ENCODE measurements at places on chromosomes 6 and 20. TPM values are rescaled to one million over a fixed set of nuclear protein-coding genes. Genes with fewer than 3 reads are reported as not detected.

DNA sequence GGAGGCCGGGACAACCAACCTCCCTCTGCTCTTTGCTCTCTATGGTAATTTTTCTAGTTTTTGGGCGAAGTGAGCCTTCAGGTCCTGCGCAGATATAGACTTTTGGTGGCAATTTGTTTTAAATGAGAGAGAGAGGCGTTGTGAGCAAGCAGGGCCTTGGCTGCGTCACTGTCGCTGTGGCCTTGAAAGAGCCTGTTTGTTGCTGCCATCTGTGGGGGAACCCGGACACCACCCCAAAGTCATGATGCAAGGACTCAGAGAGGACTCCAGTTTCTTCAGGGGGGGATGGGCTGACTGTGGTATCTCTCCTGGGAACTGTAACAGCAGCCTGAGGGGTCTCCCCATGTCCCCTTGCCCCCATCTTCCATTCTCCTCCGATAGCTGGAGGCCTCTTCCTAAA, 462.7 kb upstream of the SULF2 start:
- H3K27ac ChIP-seq = no peak overlapping the region
- H3K27me3 ChIP-seq = no peaks in the 10 kb centered on the region
- H3K36me3 ChIP-seq = no peaks in the 10 kb centered on the region

- no peak for DNase-seq
- H3K36me3 ChIP-seq = no peaks in the 10 kb centered on the region
- peaks cover 13% of the 10 kb centered on the region for H3K27me3 ChIP-seq
- no peak overlapping the region for H3K4me3 ChIP-seq
Observed at GRCh38 chr20:63505723-63506122, 6.8 kb upstream of the EEF1A2 start.

Gene ARFGEF2
- total RNA-seq = 25.0 TPM

Gene LY86
- total RNA-seq = 2.7 TPM

Gene PHF20
- 49.7 TPM for total RNA-seq

GRCh38 chr6:85685713-85686112, 43.0 kb upstream of the SYNCRIP start:
- no peaks in the 10 kb centered on the region for H3K27me3 ChIP-seq
- H3K4me3 ChIP-seq = no peak overlapping the region
- no peak overlapping the region for H3K27ac ChIP-seq
- H3K4me1 ChIP-seq = no peaks in the 10 kb centered on the region
- no peak for DNase-seq
- no peaks in the 10 kb centered on the region for H3K36me3 ChIP-seq

DNA sequence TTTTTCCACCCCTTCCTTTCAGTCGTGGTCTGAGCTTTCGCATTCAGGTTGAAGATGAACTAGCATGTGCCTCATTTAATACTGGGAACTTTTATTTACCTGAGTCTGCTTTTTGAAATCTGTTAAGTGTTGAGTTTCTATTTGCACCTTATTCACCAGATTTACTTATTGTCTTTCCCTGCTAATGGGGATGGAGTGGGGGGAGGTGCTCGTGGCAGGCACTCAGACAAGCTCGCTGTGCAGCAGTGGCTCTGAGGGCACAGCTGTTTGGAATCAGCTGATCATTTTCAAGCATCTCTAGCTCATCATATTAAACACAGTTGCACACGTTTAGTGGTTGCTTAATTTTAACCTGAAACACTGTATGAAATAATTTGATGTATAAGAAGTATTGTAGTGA, 35.6 kb downstream of the UTRN start:
- H3K27me3 ChIP-seq = no peaks in the 10 kb centered on the region
- no peak overlapping the region for H3K4me3 ChIP-seq
- H3K4me1 ChIP-seq = no peaks in the 10 kb centered on the region
- H3K27ac ChIP-seq = no peak overlapping the region
- no peaks in the 10 kb centered on the region for H3K36me3 ChIP-seq

GRCh38 chr6:69704916-69705315, 91.9 kb downstream of the LMBRD1 start:
- H3K36me3 ChIP-seq = no peaks in the 10 kb centered on the region
- no peak for DNase-seq
- no peaks in the 10 kb centered on the region for H3K27me3 ChIP-seq
- no peak overlapping the region for H3K27ac ChIP-seq

GRCh38 chr20:41178904-41179432, 41.6 kb downstream of the PLCG1 start:
- DNase-seq = no peak
- H3K36me3 ChIP-seq = no peaks in the 10 kb centered on the region
- peaks cover 58% of the 10 kb centered on the region for H3K4me1 ChIP-seq

DNA sequence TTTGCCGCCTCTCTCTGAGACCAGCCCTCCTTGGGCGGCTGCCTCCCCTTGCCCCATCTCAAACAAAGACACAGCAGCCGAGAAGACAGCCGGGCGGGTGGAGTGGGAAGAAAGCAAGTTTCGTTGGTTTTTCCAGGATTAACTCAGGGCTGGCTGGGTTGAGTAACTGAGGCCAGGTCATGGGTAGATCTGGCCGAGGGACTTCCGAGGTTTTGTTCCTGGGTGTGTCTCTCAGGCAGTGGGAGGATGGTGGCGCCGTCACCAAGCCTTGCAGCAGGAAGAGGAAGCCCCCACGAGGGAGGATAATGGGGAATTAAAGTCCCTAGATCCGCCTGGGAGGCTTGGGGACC, 167.2 kb downstream of the TTLL2 start:
- H3K27me3 ChIP-seq = no peaks in the 10 kb centered on the region
- no peak overlapping the region for H3K27ac ChIP-seq

GRCh38 chr20:9203081-9203447, 134.2 kb downstream of the PLCB4 start:
- H3K36me3 ChIP-seq = no peaks in the 10 kb centered on the region
- H3K27me3 ChIP-seq = no peaks in the 10 kb centered on the region
- H3K4me3 ChIP-seq = no peak overlapping the region

DNA sequence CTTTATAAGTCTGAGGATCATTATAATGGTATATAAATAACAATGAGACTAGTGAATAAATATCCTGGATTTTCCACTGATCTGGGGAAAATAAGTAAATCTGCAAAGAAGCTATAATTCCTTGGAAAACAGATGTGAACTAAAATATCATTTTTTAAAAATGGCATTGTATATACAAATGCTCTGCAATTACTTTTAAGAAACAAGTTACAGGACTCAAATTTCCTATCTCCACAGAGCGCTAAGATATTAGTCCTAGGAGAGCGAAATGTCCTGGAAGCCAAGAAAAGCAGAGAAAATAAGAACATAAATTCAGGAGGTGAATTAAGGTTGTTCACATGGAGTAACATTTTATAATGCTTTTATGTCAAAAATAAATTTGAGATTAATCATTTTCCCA, 61.3 kb downstream of the PRKN start:
- no peak overlapping the region for H3K27ac ChIP-seq
- H3K36me3 ChIP-seq = no peaks in the 10 kb centered on the region
- H3K27me3 ChIP-seq = no peaks in the 10 kb centered on the region
- no peak for DNase-seq

GRCh38 chr20:58944610-58945009, 36.4 kb upstream of the NELFCD start:
- no peak overlapping the region for H3K27ac ChIP-seq
- no peak for DNase-seq
- H3K4me3 ChIP-seq = no peak overlapping the region
- H3K36me3 ChIP-seq = no peaks in the 10 kb centered on the region
- no peaks in the 10 kb centered on the region for H3K27me3 ChIP-seq

- no peaks in the 10 kb centered on the region for H3K4me1 ChIP-seq
- no peaks in the 10 kb centered on the region for H3K36me3 ChIP-seq
- no peak overlapping the region for H3K27ac ChIP-seq
- no peak overlapping the region for H3K4me3 ChIP-seq
Observed at GRCh38 chr20:50471231-50471630, 39.0 kb upstream of the PTPN1 start.

Gene CEP85L
- total RNA-seq = 12.8 TPM

GRCh38 chr20:48832405-48832730, 4.6 kb upstream of the PREX1 start:
- no peak for DNase-seq
- no peaks in the 10 kb centered on the region for H3K36me3 ChIP-seq
- no peak overlapping the region for H3K4me3 ChIP-seq
- peaks cover 20% of the 10 kb centered on the region for H3K4me1 ChIP-seq

Gene PAQR8
- total RNA-seq = 17.4 TPM

Gene PTCHD4
- total RNA-seq = 1.3 TPM

Gene BPIFB2
- not detected for total RNA-seq

DNA sequence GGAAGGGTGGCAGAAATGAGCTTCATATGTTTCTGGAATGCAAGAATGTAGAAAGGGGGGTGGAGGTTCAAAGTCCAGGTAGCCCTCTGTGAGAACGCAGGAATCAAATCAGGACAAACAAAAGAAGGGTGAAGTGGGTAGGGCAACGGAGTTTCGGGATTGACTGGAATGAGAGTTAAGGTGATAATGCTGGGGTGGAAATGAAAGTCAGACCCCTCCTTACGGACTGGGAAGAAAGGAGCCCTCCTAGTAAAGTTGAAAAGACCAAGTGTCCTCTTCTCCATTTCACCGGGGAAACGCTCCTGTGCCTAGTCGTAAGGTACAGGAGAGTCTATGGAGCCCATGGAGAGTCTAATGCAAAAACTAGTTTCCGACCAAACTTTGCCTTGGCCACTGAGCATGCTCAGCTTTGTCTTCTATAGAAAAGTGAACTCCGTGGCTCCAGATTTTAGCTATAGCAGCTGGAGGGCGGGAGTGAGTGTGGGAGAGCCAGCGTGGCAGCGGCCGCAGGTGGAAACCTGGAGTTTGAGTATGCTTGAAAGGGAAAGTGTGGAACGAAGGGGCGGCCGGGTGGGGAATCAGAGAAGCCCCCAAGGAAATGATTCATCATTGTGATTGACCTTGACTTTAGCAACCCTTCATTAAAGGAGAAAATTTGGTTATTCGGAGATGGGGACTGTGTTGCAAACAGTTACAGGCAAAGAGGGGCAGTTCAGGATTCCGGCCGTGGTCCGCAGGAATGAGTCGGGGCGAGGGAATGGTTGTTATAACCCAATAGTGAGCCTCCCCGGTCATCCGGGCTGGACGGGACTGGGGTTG, 1.3 kb upstream of the LRRC1 start:
- DNase-seq = peak; percentile 67
- H3K27me3 ChIP-seq = peaks cover 5% of the 10 kb centered on the region
- H3K36me3 ChIP-seq = no peaks in the 10 kb centered on the region
- peak overlapping the region; percentile 82 for H3K27ac ChIP-seq
- peak overlapping the region; percentile 69 for H3K4me3 ChIP-seq

- no peaks in the 10 kb centered on the region for H3K27me3 ChIP-seq
- no peak for DNase-seq
- peaks cover 62% of the 10 kb centered on the region for H3K4me1 ChIP-seq
- no peaks in the 10 kb centered on the region for H3K36me3 ChIP-seq
- H3K27ac ChIP-seq = peak overlapping the region; percentile 91
Observed at GRCh38 chr6:20211941-20212391, 303 bp downstream of the MBOAT1 start.

Gene GABRR2
- total RNA-seq = 0.99 TPM

DNA sequence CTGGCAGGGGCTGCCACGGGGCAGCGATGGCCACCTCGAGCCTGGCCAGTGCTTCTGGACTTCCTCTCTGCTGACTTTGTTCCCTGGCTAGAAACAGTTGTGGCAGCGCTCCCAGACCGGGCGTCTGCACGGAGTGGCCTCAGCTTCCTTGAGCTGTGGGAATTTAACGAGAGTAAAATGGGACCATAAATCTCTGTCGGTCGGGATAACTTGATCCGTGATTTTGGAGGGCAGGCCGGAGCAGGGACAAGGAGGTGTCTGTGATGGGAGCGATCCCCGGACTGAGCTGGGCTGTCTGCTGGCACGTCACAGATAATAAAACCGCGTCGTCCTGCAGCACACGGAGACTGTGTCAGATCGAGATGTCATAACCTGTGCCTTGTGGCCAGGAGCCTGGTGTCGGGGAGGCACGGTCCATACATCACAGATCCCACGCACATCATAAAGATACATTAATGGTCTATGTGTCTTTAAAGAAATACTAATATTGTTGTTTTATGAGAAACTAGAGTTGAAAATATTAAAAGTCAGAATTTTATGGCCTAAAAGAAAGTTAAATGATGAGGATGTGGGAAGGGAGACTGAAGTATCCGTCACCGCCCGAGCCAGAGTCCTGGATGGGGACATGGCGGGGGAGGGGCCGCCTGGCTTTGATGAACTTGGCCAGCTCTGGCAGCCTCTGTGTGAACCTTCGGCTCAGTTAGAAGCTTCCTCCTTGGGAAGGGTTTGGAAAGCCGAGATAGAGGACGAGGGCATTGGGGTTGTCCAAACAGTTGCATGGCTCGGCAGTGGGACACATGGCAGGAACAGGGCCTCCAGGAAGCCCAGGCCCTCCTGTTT, 6.5 kb upstream of the RBBP8NL start:
- H3K4me1 ChIP-seq = peaks cover 39% of the 10 kb centered on the region
- no peak overlapping the region for H3K4me3 ChIP-seq

- H3K36me3 ChIP-seq = no peaks in the 10 kb centered on the region
- DNase-seq = no peak
- no peaks in the 10 kb centered on the region for H3K4me1 ChIP-seq
- no peak overlapping the region for H3K27ac ChIP-seq
- H3K4me3 ChIP-seq = no peak overlapping the region
Observed at GRCh38 chr6:1082285-1082935, 229.5 kb upstream of the FOXQ1 start.

GRCh38 chr6:112600168-112600567, 253.0 kb downstream of the RFPL4B start:
- DNase-seq = no peak
- no peaks in the 10 kb centered on the region for H3K27me3 ChIP-seq

DNA sequence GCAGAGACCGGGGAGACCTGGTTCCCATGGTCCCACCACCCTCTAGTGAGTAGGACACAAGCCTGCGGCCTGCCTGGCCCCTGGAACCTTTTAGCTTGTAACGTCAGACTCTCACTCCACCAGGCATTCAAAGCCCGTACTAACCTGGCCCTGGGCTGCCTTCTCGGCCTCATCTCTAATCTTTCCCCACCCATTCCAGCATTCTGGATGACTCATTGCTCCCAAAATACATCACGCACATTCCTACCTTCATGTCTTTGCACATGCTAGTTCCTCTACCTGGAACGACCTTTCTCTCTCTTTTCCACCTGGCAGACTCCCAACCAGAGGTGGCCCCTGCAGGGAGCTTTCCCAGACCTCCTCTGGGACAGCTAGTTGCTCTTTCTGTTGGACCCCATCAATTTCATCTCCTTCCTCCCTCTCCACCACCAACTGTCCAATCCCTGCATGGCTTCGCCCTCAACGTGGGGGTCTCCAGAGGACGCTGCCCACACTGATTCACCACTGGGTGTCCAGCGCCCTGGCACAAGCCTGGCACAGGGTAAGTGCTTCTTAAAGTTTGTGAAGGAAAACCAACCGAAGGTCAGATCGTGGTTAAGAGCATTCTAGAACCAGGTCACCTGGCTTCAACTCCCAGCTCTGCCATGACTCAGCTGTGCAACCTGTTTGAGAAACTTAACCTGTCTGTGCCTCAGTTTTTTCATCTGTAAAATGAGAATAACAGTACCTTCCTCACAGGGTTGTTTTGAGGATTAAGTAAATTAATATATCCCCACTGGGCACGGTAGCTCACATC, 35.2 kb downstream of the JPH2 start:
- DNase-seq = peak; percentile 59
- peaks cover 75% of the 10 kb centered on the region for H3K4me1 ChIP-seq
- no peaks in the 10 kb centered on the region for H3K27me3 ChIP-seq

Gene SCUBE3
- 5.7 TPM for total RNA-seq

Gene C6orf141
- total RNA-seq = 3.9 TPM
